ENCODE measurements at places on chromosomes 13 and 19.

- no peak for DNase-seq
Measured at GRCh38 chr19:42695811-42696503, 44.3 kb downstream of the PSG3 start.

DNA sequence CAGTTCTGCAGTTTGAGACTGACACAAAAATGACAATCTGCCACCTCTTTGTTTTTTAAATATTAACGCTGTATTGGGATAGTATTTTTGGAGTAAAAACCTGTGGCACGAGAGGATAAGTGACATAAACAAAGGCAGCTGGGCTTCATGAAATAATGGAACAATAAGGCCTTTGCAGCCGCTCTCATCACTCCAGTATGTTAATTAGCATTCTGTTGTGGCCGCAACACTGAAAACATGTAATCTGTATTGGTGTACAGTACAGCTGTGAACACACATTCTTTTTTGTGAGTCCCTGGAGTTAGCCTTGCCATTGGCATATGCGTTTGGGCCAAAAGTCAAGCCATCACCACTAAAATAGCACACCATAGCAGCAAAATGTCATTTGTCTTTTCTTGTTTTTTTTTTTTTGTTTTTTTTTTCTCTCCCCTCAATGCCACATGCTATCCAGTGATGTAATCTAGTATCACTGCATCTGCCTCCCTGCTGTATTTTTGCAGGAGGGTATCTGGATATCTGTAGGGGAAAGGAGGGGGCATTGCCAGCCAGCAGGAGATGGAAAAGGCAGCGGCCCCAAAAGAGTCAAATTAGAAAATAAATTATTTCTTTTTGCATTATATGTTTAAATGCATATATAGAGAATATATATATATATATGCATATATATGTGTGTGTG, 885 bp upstream of the ZNF536 start:
- no peak for DNase-seq

DNA sequence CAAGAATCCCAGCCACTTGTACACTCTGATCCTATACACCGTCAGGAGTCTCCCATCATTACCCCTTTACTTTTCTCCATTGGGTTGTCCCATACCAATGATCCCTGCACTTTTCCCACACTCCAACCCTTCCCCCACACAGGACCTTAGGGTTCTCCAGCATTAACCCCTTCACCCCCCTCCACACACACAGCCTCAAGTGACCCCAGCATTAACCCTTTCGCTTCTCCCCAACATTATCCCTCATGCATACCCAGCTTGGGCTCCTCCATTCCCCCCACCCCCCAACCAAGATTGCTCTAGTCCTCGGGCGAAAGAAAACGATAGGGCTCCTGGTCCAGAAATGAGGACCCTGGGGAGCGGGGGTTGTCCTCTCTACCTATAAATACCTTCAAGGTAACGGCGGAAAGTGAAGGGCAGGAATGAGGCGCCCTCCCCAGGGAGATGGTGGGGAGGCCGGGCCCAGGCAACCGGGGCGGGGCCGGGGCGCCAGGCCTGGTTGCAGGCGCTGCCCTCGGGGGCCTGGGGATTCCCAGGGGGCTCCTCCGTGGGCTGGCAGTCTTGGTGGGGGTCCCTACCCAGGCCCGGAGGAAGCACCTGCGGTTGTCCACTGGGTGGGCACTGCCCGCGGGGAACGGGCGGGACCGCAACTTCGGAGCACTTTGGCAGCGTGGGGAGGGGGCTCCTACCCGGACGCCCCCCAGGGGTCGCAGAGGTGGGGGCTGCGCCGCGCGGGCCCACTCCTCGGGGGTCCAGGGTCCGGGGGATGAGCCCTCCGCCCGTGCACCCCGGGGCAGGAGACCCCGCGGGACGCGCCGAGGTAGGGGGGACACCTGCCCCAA, 757 bp downstream of the WIZ start:
- no peak for DNase-seq

DNA sequence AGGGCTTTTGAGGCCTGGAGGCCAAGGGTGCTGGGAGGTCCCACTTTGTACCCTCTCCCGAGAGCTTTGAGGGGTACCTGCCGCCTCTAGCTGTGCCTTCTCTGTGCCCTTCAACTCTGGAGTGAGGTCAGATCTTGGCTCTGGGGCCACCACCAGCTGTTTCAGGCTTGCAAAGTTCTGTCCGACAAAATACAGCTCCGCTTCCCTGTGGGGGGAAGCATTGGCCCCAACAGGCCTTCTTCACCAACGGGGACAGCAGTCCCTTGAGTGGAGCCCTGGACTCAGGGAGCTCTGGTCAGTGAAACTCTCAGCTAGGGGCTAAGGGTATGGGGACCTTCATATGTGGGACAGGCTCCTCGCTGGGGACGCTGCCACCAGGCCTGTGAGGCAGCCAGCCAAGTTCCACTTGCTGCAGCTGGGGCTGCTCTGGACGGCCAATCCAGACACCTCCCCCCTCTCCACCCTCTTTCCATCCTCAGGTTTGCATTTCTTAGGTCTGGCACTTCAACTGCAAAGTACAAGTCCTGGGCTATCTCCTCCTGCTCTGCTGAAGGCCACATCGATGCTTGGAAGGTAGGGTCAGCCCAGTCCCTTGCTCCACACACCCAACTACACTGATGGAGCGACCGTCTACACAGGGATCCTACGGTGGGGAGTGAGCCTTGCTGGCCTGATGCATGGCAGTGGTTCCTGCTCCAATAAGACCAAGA, 46.8 kb downstream of the C13orf46 start:
- DNase-seq, result no peak

GRCh38 chr13:50365408-50366391, 350.5 kb downstream of the KCNRG start:
- DNase-seq, result no peak

GRCh38 chr19:33631609-33631973, 9.8 kb downstream of the CHST8 start:
- no peak for DNase-seq

- peak; percentile 91 for DNase-seq
Measured at GRCh38 chr13:28329395-28330158, 165.4 kb downstream of the FLT1 start.

GRCh38 chr19:29811125-29812079, at the start of gene CCNE1:
Gene CCNE1, plus strand, starts transcription at chr19:29811991. Its CDS starts 565 bp downstream, at chr19:29812556.
- no peak for DNase-seq

DNA sequence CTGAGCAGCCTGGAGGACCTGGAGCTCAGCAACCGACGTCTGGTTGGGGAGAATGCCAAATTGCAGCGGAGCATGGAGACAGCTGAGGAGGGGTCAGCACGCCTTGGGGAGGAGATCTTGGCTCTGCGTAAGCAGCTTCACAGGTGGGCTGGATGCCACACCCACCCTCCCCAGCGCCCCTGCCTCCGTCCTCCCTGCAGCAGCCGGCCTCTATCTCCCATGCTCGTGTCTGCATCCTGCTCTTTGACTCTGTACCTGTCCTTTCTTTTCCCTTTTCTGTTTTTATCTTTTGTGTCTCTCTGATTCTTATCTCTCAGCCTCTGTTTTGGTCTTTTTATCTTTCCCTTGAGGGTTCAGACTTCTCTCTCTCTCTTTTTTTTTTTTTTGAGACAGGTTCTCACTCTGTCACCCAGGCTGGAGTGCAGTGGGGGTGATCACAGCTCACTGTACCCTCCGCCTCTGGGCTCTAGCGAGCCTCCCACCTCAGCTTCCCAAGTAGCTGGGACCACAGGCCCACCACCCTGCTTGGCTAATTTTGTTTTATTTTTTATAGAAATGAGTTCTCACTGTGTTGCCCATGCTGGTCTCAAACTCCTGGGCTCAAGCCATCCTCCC, 10.1 kb downstream of the KASH5 start:
- no peak for DNase-seq

GRCh38 chr13:100306434-100306999, 217.6 kb downstream of the PCCA start:
- no peak for DNase-seq

DNA sequence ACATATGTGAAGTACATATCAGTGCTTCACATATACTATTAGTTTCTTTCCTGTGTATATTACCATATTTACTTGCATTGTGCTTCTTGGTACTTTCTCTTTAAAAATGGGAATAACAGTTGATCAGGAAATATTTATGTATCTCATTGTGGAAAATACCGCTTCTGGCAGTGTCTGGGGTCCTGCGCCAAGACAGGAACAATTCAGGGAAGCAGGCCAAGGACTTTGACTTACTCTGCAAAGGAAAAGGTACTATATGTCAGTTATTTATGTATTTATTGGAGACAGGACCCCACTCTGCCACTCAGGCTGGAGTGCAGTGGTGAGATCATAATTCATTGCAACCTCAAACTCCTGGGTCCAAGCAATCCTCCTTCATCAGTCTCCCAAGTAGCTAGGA, 57.7 kb upstream of the NBEA start:
- DNase-seq, result no peak

- DNase-seq, result no peak
Measured at GRCh38 chr19:1911098-1911497, 5.9 kb downstream of the ADAT3 start.
